ENCODE measurements at places on chromosomes 5 and 9.

DNA sequence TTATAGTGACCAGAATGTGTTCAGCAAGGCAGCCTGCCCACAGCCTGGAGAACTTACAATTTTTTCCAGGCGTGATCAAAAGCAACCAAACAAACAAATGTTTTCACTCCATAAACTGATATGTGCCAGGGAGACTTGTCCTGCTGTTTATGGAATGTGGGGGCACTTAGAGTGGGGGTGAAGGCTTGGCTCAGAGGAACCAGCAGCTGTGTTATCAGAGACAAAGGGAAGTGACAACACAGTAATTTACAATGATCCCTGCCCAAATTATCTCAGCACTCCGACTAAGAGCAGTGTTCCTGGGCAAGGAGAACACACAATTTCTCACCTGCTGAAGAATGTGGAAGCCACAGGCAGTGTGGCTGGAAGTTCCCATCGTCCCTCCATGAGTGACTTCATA, 429.1 kb upstream of the IRX4 start:
- DNase-seq, result no peak

- DNase-seq, result no peak
These were observed 32.6 kb downstream of the HEXB start for GRCh38 chr5:74717596-74717995.

DNA sequence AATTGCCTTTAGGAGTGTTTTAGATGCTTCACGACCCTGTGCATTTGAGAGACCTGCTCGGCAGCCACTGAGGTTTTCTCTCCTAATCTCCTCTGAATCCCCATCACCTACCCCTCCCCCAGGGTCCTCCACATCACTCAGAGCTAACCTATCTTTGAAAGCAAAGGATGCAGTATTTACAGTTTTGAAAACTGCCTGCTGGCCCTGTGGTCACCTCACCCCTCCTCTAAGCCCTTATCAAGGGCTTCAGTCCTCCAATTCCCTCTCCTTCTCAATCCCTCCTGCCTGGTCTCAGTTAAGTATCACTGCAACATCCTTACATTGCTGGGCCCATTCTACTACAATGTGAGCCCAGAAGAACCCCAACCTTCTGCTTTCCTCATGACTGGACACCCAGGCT, 4.6 kb downstream of the RPP25L start:
- DNase-seq, result no peak

DNA sequence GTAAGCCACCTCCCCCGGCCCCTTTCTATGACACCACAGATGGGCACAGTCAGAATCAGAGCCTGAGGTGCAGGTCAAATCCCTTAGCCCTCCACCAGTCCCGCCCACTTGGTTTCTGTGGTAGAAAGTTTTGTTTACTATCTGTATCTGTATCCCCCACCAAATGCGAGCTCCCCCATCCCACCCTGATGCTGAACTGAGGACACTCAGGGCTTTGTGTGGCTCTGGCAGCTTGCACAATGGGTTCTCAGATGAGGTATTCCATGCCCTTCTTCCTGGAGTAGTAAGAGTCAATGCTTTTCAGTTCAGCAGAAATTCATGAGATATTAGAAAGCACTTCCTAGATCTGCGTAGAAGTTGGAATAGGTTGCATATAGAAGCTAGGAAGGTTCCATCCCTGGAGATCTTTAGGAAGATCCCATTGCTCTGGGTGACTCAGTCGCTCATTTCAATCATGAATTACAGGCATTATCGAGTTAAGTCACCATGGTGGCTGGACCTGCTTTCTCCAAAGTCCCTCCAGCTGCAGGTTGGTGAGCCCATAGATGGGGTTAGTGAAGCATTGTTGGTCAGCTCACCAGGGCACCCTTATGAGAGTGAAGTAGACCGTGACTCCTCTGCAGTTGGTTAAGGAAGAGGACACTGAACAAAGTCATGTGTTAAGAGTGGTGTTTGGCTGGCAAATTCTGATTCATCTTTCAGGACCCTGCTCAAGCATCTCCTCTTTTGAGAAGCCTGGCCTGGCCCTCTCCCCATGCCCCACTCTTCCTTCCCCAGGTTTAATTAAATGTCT, 10.6 kb upstream of the KCNIP1 start:
- DNase-seq, result no peak

DNA sequence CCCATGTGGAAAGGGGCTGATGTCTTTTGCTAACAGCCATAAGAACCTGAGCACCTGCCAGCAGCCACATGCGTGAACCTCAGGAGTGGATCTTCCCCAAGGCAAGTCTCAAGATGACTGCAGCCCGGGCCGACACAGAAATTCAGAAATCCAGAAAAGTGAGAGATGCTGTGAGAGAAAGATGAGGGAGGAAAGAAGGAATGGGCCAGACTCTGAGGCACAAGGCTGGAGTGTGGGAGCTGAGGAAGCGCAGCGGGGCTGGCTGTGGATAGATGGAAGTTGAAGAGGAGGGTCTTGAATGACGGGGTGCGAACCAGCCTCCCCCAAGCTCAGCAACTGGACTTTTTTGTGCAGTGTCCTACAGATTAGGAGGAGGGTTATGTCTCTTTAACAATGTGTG, 337.8 kb downstream of the GADD45G start:
- DNase-seq, result no peak

- DNase-seq, result no peak
These were observed 369.1 kb upstream of the DAP start for GRCh38 chr5:11130131-11130530.

GRCh38 chr5:149328177-149328576, 17.1 kb upstream of the GRPEL2 start:
- DNase-seq, result no peak

DNA sequence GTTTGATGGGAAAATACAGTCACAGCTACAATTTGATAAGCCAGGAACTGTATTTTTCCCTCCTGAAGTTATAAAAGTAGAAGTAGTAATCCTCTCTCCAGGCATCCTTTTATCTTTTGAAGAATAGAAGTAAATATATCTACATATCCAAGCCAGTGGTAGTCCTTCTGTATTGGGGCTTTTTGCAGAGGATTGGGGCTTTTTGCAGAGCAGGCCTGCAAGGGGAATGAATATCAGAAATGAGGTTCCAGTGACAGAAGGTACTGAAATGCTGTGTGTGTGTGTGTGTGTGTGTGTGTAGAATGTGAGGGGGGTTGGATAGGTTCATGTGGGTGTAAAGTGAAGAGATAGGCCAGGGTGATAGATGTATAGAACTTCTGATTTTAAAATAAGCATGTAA, 127.4 kb downstream of the COMMD10 start:
- no peak for DNase-seq

DNA sequence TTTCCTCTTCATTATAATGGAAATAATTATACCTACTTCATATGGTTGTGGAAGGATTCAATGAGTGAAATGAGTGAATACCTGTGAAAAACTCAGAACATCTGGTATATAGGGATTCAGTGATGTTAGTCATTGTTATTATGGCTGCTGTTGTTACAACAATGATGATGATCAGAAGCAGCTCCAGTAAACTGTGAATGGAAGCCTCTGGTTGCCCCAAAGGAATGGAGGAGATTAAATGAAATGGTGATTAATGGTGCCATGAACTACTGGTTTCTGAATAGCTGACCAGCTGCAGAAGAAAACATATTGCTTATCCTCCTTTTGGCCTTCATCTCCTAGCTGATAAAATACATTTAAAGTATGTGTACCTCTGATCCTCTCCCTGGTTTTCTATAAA, 372.0 kb downstream of the ARHGEF28 start:
- DNase-seq, result no peak

DNA sequence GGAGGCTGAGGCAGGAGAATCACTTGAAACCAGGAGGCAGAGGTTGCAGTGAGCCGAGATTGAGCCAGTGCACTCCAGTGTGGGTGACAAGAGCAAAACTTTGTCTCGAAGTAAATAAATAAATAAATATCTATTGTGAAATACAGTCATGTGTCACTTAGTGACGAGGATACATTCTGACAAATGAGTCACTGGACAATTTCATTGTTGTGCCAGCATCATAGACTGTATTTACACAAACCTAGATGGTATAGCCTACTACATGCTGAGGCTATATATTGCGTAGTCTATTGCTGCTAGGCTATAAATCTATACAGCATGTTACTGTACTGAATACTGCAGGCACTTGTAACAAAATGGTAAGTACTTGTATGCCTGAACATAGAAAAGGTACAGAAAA, 61.1 kb upstream of the CCL21 start:
- DNase-seq, result no peak

DNA sequence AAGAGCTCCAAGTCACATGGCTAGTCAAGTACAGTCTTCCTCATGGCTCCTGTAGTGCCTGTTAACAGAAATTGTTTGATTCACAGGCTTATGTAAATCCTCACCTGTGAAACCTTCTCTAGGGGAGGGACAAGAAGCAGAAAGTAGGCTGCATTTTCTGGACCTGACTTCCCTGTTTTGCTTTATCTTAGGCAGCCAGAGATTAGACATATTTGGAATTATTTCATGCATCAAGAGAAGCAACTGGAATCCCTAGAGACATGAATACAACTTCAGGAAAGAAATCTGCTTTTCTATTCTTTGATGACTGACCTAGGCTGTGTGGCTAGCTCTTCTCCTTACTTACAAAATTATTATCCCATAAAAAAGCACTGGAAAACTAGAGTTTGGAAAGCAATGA, 52.3 kb downstream of the CAST start:
- no peak for DNase-seq

- peak; percentile 73 for DNase-seq
These were observed 42.3 kb downstream of the SHOC1 start for GRCh38 chr9:111752455-111752854.

GRCh38 chr5:4643190-4643589, 496.9 kb upstream of the ADAMTS16 start:
- no peak for DNase-seq
